ENCODE measurements at places on chromosomes 3 and 15.

- DNase-seq: no peak
These were observed 106.5 kb downstream of the TPRA1 start for GRCh38 chr3:127483902-127484591.

- DNase-seq: no peak
These were observed 1.7 kb upstream of the GPR62 start for GRCh38 chr3:51953445-51953844.

- no peak for DNase-seq
These were observed 14.7 kb upstream of the LMCD1 start for GRCh38 chr3:8486936-8487335.

- DNase-seq: no peak
These were observed 262.5 kb downstream of the CGGBP1 start for GRCh38 chr3:87796137-87796842.

GRCh38 chr15:100083572-100083971 lies 258.2 kb downstream of the ADAMTS17 start:
- no peak for DNase-seq

- DNase-seq: no peak
These were observed 31.9 kb upstream of the TM4SF1 start for GRCh38 chr3:149409351-149409750.

- no peak for DNase-seq
These were observed 56.3 kb downstream of the CCR4 start for GRCh38 chr3:33007776-33008175.

DNA sequence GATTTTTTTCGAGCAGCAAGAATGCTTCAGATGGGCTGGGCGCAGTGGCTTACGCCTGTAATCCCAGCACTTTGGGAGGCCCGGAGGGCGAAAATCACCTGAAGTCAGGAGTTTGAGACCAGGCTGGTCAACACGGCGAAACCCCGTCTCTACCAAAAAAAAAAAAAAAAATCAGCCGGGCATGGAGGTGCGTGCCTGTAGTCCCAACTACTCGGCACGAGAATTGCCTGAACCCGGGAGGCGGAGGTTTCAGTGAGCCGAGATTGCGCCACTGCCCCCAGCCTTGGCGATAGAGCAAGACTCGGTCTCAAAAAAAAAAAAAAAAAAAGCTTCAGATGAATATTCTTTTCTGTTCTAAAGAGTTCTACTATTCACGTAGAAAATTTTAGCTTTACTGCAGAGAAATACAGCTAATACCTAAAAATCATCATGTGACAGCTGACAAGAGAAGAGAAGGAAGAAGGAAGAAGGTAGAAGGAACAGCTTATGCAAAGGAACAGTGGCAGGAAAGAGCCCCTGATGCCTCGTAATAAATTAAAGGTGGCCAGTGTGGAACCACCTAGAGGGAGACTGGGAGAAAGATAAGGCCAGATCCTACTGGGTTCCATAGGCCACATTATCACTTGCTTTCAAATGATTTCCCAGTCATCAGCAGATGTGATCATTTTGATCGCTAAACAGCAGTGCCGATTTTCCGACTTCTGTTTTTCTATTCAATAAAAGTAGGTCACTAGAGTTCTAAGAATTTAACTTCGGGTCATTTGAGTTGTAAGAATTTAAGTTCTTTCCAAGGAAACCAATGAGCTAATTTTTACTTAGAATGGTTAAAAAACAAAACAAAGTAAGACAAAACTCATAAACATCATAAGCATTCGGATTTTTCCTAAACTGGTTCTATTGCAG lies 1.5 kb downstream of the CMTM6 start:
- no peak for DNase-seq

DNA sequence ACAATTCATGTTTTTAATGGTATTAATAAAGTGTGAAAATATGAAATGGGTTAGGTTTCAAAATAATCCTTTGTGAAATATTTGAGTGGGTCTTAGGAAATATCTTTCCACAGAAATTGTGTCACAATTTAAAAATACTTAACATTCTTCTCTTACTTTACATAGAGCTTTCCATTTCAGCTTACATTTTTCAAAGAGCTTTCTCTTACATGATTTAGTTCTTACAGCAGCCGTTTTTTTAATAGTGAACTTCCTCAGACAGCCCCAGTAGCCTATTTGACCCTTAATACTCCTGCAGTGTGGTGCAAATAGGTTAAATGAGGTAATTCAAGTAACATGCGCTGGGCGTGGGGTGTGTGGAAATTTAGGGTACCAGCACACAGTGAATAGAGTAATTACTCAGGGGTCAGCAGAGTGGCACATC lies 21.8 kb downstream of the P2RY12 start:
- DNase-seq: no peak

Measured in activated T-helper 1 cell treated with Interleukin-2 at 50 U/mL for 16 hours (primary cell).